ENCODE measurements at places on chromosomes 5 and 9. TPM values are rescaled to one million over a fixed set of nuclear protein-coding genes. Genes with fewer than 3 reads are reported as not detected.

GRCh38 chr9:76087976-76088375, 197.5 kb downstream of the PCSK5 start:
- no peak for DNase-seq

- DNase-seq, result no peak
Observed at GRCh38 chr5:6822068-6822467, 108.8 kb downstream of the TENT4A start.

DNA sequence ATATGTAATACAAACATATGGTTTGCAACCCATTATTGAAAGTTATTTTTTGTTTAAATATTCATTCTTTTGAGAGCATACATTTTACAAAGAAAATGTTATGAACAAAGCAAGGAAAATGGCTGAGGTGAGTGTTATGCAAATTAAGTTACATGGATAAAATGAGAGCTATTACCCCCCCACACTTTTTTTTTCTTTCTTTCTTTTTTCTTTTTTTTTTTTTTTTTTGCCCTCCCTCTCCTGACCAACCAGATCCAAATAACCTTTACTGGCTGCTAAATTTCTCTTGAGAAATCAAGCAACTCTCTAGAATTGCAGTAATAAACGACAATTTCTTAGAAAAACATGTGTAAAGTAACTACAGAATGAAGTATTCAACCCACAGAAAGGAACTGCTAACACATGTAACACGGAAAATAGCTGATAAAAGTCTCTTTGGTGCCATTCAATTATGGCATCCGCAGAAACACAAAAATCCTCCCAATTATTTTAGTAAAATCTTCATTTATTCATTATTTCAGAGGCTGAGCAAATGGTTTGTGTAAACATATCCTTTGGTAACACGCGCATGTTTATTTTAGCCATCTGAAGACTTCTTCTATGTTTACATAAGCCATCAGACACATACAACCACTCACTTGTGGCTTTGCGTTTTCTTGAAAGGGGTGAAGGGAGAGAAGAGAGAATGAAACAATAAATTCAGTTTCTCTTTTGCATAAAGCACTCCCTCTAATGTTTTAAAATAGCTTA, 216.1 kb downstream of the NFIB start:
- DNase-seq, result no peak

DNA sequence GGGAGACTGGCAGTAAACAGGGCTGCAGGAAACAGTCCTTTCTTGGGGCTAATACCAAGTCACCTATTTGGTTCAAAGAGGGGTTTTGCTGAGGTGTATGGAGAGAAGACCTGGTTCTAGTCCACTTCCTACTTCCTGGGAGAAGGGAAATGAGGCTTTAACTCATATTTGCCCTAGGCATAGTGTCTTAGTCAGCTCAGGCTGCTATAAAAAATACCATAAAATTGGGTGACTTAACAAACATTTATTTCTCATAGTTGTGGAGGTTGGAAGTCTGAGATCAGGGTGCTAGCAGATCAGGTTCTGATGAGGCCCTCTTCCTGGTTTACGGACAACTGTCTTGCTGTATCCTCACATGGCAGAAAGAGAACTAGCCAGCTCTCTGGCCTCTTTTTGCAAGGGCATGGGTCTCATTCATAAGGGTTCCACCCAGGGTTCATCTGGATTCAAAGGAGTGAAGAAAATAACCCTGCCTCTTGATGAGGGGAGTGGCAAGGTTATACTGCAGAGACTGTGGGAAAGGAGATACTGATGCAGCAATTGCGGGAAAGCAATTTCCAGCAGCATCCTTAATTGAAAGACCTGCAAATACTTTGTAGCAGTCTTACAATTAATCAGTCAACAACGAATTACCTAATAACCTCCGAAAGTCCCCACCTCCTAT, 40.5 kb downstream of the ANKDD1B start:
- no peak for DNase-seq

- no peak for DNase-seq
Observed at GRCh38 chr9:90029996-90030395, 425.2 kb downstream of the GADD45G start.

DNA sequence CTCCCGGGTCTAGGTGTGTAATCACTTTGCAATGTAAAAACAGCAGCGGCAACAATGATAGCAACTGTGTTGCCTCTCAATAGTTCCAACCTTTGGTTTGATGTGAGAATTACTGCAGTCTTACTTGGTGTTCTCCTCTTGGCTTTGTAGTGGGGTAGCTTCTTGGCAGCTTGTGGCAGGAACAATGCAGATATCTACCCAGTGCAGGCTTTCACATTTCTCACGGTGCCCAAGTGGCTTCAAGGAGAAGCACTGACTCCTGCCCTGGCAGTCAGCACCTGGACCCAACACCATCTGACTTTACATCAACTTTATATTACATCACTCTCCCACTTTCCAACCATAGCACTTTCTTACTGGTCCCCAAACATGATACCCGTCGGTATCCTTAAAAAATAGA, 28.4 kb upstream of the TIFAB start:
- DNase-seq, result no peak

DNA sequence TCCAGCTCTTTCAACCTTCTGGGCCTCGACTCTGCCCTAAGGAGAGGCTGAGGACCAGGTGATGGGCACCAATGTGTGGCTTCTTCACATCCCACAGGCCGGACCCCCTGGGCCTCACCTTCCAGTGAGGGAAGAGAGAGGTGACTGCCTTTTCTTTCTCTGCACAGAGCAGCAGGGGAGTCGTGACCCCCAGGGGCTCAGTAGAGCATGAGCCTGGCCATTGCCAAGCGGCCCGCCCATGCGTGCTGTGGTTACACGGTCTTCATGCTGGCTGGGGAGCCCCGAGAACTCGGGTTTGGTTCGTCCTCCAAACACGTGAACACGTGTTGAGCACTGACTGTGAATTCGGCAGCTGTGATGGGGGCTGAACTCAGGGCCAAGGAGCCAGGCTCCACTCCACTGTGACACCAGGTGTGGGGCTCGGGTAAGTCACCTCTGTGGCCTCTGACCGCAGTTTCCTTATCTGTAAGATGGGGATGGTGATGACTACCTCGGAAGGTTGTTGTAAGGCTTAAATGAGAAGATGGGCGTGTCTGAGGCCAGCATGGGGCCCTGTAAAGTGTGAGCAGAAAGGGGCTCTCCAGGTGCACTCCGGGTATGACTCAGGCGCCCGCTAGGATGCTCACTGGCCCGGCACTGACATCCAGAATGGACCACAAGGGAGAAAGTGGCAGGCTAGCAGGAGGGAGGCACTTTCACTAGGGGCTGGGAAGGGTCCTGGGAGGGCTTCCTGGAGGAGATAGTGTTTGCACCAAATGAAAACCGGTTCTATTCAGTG, 13.4 kb upstream of the GRHPR start:
- DNase-seq, result no peak

- peak; percentile 38 for DNase-seq
Observed at GRCh38 chr5:18465833-18466681, 831.8 kb downstream of the TAF11L14 start.

DNA sequence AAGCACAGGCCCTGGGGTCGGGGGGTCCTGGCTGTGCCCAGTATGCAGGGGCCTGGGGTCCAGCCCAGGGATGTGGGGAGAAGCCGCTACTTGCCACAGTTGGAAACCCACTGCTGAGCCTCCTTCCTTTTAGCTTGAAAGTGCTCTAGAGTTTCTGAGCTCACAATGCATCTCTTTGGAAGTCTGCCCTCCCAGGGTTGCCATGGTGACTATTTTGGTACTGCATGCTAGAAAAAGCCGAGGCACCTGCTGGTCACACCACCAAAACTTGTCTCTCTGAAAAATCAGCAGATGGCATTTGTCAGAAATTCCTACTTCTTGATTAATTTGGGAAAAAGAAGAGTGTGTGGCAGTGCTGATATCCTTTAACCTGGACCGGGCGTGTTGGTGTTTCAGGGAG, 151.8 kb downstream of the SEC61B start:
- DNase-seq, result no peak

DNA sequence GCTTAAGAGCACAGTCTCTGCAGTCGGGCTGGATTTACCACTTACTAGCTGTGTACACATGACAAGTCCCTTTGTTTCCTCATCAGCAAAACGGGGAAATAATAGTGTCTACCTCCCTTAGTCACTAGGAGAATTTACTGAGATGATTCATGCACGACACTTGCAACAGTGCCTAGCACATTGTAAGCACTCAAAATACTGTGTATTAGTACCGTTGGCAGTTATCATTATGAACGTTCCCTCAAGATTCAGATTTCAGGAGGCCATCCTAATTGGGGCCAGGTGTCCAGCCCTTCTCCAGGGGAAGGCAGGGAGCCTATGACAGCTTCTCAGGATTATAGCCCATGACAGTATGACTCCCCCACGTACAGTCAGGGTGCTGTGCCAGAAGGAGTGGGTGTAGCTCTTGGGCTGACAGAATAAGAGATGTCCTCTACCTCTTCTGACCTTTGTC, 164.3 kb downstream of the DOCK2 start:
- no peak for DNase-seq

DNA sequence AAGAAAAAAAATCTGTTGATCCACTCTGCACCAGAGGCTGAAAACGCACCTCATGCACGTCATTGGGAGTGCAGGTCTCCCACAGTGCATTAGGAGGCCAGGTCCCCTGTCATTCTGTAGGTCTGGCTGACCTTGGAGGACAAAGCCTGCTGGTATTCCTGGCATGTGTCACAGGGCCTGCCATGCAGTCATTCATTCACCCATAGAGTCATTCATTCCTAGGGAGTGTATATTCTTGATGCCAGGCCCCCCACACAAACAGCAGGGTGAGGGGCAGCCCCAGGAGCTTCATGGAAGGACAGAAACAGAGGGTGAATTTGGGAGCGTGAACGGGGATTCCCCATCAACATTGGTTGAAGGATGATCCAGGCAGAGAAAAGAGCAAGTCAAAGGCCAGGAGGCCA, 2.2 kb downstream of the GBGT1 start:
- DNase-seq, result no peak

- no peak for DNase-seq
Observed at GRCh38 chr5:79774171-79774854, 84.7 kb downstream of the CMYA5 start.

- DNase-seq, result no peak
Observed at GRCh38 chr9:36827593-36827992, 206.5 kb downstream of the PAX5 start.

DNA sequence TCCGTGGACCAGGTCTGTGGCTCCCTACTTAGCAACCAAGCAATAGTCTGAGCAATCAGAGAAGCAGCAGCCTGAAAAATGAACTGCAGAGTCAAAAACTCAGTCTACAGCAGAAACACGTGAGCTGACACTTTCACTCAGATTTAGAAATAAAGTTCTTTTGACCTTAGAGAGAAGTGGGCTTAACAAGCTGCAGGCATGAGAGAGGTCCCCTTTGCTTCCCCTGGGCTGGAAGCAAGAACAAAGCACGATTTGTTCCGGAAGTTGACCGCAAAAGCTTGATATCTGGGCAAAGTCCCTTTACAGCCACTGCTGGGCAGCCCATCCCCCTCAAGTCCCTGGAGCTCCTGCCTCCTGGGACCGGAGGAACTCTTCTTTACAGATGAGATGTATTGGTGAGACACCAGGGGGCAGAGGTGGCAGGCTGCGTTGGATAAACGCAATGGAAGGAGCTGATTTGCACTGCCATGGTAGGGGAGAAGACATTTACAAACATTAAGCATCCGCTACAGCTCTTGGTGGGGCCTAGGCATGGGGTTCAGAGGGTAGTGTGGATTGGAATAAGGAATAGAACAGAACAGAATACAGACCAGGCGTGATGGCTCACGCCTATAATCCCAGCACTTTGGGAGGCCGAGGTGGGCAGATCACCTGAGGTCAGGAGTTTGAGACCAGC, 5.8 kb upstream of the SOWAHA start:
- DNase-seq, result no peak

DNA sequence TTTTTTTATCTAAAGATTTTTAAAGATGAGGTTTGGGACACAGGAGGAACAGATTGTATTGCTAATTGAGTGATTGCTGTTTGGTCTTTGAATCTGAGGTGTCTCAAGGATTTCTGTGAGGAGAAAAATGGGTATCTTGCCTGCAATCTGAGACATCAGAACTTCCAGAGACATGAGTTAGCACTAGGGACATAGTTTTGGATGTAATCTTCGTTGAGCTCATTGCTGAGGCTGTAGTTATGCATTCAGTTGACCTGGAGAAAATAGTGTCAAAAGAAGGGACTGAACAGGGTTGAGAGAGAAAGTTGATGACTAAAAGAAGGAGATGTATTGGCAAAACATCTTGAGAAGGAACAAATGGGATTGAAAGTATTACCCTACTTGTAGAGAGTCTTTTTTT, 24.6 kb downstream of the C9orf85 start:
- DNase-seq, result no peak

- DNase-seq, result no peak
Observed at GRCh38 chr5:90233476-90233875, 176.1 kb downstream of the CETN3 start.

DNA sequence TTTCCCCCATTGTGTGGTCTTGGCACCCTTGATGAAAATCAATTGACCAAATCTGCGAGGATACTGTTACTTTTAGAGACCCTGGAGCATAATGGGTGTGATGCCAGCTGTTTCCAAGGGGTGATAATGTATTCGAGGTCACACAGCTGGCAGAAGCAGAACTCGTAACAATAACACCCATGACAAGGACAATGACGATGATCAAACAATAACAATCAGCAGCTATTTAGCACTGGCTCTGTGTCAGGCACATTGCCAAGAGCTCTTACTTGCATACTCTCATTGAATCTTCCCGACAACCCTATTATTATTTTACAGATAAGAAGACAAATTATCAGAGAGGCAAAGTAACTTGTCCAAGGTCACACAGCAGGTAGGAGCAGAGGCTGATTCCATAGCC, 223.7 kb upstream of the MSX2 start:
- DNase-seq, result no peak

- DNase-seq, result no peak
Observed at GRCh38 chr5:132477784-132478365, 12.7 kb downstream of the IRF1 start.

Gene SLC36A3
- polyA plus RNA-seq, result not detected

Gene KLF9
- polyA plus RNA-seq, result 18.4 TPM

Gene KCNMB1
- 0.31 TPM for polyA plus RNA-seq

Gene ARL14EPL
- polyA plus RNA-seq, result not detected

Gene DND1
- 0.29 TPM for polyA plus RNA-seq

Gene GOLPH3
- polyA plus RNA-seq, result 66.5 TPM

Gene TIMD4
- polyA plus RNA-seq, result 3.2 TPM

Gene DDX46
- 15.7 TPM for polyA plus RNA-seq

Gene DYNC2I2
- polyA plus RNA-seq, result 18.5 TPM

Gene PIP5K1B
- 0.24 TPM for polyA plus RNA-seq

Gene LURAP1L
- 7.8 TPM for polyA plus RNA-seq

Gene PWWP2A
- polyA plus RNA-seq, result 4.8 TPM
